Renal pelvis (tissue), 12 donors: ENCODE measurements at places on chromosomes 5 and 9. TPM values are rescaled to one million over a fixed set of nuclear protein-coding genes. Genes with fewer than 3 reads are reported as not detected.

Gene VCAN
- polyA plus RNA-seq, result 362 TPM

Gene GPR150
- polyA plus RNA-seq, result not detected

Gene HEXB
- polyA plus RNA-seq, result 120 TPM

Gene TBC1D2
- polyA plus RNA-seq, result 3.9 TPM

Gene FCHSD1
- polyA plus RNA-seq, result 14.7 TPM

Gene C5orf63
- 21.1 TPM for polyA plus RNA-seq

Gene GHR
- polyA plus RNA-seq, result 17.8 TPM

Gene IL3
- polyA plus RNA-seq, result not detected

Gene SPATA31C1
- polyA plus RNA-seq, result 0.80 TPM

Gene CFAP90
- 6.3 TPM for polyA plus RNA-seq

Gene SURF2
- polyA plus RNA-seq, result 23.1 TPM

Gene EIF4E1B
- 0.10 TPM for polyA plus RNA-seq

Gene COL15A1
- 24.1 TPM for polyA plus RNA-seq

Gene NFIB
- 18.4 TPM for polyA plus RNA-seq

Gene LHX3
- not detected for polyA plus RNA-seq

Gene STX17
- polyA plus RNA-seq, result 37.3 TPM

Gene PGM5
- 42.5 TPM for polyA plus RNA-seq

Gene LECT2
- 2.1 TPM for polyA plus RNA-seq

Gene CDC20B
- polyA plus RNA-seq, result 0.71 TPM

Gene RASGRF2
- polyA plus RNA-seq, result 2.5 TPM

Gene CACFD1
- polyA plus RNA-seq, result 36.5 TPM

Gene MLANA
- 0.93 TPM for polyA plus RNA-seq

Gene VPS13A
- 42.1 TPM for polyA plus RNA-seq

Gene CBY3
- 0.99 TPM for polyA plus RNA-seq

Gene GMCL2
- not detected for polyA plus RNA-seq

Gene PCDHGC4
- 3.3 TPM for polyA plus RNA-seq

Gene SPATA31E1
- polyA plus RNA-seq, result not detected

Gene HK3
- 0.99 TPM for polyA plus RNA-seq

Gene DOK3
- 6.6 TPM for polyA plus RNA-seq

Gene ANKRD34B
- 0.26 TPM for polyA plus RNA-seq

Gene IL5
- polyA plus RNA-seq, result not detected

Gene SPINK6
- polyA plus RNA-seq, result not detected

Gene AIF1L
- 332 TPM for polyA plus RNA-seq

Gene ZDHHC11B
- polyA plus RNA-seq, result 8.7 TPM

Gene CCDC152
- 14.2 TPM for polyA plus RNA-seq
